ENCODE measurements at places on chromosomes 3 and 15.
A peak's percentile ranks its signal among the peaks of the same experiment; 100 is the strongest.

DNA sequence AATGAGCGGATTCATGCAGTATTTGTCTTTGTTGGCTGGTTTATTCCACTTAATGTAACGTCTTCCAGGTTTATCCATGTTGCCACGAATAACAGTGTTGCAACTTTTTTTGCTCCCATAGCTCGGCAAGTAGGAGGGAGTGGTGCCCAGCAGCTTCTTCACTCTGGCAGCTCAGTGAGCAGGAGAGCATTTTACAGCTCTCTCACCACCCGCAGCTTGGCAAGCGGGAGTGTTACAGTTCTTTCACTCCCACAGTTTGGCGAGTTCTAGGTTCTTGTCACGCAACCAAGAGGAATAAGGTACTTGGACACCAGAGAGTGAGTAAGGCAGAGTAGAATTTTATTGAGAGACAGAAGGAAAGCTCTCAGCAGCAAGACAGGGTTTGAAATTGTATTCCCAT is 935.2 kb downstream of the TBL1XR1 start:
- no peak for DNase-seq

DNA sequence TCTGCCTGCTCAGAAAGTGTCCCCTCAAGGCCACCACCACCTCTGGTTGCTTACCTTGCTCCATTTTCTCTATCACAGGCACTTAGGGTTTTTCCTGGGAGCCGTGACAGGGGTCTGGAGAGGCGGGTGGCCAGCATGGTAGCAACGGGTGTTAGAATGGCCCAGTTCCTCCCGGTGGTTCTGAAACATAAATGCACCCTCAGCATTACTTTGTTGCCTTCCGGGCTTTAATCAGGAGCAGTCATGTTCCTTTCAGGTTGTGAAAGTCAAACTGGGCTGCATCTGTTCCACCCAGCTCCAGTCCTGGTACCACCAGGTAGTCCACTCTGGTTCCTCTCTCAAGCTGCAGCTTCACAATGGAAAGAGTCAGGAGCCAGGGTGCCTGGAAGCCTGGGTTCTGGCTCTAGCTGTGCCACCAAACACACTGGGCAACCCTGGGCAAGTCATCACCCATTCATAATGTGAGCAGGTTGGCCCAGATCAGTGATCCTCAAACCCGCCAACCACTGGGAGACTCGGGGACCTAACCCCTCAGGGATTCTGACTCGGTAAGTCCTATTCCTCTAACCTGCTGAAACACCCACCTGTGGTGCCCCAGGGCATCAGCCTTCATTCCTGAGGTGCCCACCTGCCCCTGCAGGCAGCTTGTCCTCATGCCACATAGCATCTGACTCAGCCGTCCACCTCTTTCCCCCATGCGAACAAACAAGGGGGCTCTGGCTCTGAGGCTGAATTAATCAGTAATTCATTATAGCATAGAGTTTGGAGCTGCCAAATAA is 9.3 kb downstream of the BDH1 start:
- no peak for DNase-seq

- DNase-seq, result no peak
Observed at GRCh38 chr3:156812521-156813335, 13.4 kb upstream of the LEKR1 start.

- DNase-seq, result no peak
Observed at GRCh38 chr15:47675735-47676134, 41.6 kb upstream of the SEMA6D start.

DNA sequence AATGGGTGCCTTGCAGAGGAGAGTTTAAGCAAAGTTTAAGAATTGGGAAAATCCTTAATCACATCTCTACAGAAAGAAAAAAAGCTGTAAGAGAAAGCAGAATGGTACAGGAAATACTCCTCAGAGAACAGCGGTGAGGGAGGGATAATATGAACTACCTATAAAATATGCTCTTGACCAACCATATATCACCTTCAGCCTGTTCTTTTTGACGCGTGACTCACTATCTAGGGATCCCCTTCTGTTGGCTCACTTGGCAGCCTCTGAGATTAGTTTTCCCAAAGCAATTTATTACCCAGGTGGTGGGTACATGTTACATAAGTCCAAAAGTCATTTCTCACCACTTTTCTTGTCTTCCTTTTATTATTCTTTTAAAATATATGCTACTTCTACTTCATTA is 97.7 kb downstream of the CNTN6 start:
- DNase-seq, result no peak

GRCh38 chr15:85005746-85006145 is 24.1 kb downstream of the PDE8A start:
- DNase-seq, result no peak

DNA sequence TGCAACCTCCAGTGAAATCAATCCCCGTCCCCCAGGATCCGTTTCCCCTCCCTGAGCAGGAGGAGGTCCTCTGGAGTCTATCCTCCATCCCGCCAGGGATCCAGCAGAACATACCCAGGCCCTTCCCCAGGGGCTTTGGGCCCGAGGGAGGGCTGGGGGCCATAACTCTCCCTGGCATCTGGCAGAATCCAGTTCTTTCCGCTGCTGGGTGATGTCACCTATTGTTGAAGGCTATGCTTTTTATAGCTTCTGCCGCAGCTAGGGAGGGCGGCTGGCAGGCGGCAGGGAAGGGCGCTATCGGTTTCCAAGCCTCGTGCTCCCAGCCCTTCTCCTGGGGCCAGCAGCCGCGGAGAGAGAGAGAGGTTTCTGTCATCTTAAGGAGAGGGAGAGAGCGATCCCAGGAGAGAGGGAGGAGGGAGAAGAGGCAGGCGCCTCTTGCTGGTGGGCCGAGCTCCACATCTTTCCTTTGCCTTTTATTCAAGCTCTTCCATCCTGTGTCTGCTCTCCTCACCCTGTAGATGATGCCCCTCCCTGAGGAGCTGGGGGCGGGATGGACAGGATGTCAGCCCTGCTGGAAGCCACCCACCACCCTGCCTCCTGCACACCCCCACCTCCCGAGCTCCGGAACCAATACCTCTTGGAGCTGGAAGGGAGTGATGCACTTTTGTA is 120.1 kb downstream of the ANP32A start:
- peak; percentile 86 for DNase-seq

DNA sequence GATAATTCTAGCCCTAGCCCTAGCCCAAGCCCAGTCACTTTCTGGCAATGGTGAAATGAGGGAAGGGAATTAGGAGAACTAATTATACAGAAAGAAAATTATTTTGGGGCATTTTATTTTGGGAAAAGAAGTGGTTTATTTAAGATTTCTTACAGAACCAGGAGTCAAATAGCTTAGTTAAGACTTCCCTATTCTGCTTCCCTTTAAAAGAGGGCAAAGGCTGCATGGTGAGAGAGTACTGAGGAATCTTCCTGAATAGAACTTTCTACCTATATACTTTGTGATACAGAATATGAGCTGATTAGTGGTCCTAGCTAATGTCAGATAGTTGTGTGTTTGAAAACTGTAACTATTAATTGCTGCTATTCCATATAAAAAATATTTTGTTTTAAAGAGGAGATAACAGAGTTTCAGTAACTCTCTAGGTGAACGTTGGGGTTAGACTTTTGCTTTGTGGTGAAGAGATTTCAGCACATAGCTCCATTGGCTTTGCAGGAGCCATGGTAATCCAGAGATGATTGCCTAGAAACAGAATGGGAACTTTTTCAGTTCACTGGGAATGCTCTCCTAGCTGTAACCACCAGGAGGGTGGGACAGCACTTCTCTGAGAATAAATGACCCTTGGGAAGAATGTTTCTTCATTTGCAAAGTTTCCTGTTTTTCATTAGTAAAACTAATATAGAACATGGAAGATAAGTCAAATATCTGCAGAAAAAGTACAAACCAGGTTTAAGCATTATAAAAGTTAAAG is 5.3 kb upstream of the GCSAM start:
- no peak for DNase-seq

DNA sequence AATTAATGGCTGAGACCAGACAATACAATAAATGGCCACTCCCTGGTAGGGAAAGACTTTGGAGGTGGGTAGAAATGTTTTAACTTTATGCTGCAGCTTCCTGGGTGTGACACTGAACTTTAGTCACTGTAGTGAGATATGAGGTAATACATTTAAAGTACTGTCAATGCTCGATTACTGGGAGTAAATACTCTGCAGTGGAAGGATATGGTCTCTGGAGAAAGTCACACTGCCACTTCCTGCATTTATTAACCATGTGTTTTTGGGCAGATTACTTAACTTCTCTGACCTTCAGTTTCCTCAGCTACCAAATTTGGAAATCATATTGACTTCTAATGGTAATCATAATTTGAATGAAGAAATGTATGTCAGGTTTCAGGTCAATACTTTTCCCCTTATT is 317.1 kb upstream of the TGFBR2 start:
- DNase-seq, result no peak

DNA sequence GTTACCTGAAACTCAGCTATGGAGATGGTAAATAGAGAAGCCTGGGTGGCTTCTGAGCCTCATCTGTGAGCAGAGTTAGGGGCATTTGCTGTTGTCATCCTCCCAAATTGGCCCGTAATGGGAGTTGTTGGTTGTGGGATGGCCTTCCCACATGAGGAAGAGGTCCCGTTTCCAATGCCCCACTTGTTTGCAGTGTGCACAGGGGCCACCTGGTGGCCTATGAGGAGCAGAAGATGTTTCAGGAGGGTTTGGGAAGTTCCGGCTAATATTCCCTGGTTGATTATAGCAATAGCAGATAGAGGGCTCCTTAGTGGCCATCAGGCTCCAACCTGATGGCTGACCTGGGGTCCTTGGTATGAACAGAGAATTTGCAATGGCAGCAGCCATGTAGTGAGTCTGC is 1546.5 kb downstream of the OTOL1 start:
- peak; percentile 0 for DNase-seq

DNA sequence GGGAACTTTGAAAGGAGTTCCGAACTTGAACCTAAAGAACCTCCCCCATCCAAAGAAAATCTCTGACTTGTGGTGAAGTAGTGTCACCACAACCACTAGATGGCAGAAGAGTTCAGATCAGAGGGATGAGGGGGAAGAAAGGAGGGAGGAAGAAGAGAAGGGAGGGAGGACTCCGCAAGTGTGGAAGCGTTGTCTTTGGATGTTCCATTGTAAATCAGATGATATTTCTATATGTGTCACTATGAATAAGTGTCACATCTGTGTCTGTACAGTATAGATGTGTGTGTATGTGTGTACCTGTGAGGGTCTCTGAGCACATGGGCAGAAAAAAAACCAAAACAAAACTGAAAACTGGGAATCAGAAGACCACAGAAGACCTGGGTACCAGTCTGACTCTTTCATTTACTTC is 16.9 kb downstream of the SLC24A1 start:
- peak; percentile 83 for DNase-seq
